ENCODE measurements at places on chromosomes 12 and 14.
A peak's percentile ranks its signal among the peaks of the same experiment; 100 is the strongest.

- no peak for DNase-seq
These were observed 24.1 kb downstream of the DUSP16 start for GRCh38 chr12:12538535-12538934.

DNA sequence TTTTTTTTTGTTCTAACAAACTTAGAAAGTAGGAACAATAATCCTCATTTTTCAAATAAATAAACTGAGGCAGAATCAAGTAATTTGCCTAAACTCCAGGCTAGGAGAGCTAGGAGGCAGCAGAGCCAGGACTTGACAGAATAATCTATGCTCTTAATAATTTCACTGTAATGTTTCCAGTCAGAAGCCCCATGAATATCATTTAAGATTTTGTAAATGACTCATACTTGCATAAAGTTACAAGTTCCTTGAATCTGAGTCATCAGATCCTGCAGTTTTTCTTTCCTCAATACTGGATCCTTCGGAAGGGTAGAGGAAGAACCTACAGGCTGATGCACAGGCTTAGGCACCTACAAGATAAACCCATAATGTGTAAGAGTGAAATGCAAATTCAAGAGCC is 29.0 kb downstream of the CAPRIN2 start:
- peak; percentile 87 for DNase-seq

DNA sequence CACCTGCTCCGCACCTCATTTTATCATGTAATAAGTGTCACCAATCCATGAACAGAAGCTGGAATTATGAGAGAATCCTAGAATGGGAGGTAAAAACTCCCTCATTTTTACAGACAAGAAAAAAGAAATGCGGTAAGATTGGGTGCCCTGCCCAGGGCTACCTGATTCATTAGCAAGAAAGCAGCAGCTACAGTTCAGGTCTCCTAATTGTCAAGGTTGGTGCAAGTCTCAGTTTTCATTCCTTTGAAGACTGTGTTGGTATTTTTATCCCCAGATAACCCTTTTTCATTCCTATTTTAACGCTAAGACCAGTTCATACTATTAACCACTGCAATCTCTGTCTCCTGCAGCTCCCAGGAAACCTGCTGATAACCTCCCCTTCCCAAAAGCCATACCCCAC is 6.9 kb downstream of the DUSP6 start:
- DNase-seq, result no peak

- no peak for DNase-seq
These were observed 16.3 kb upstream of the SINHCAF start for GRCh38 chr12:31342286-31342685.

DNA sequence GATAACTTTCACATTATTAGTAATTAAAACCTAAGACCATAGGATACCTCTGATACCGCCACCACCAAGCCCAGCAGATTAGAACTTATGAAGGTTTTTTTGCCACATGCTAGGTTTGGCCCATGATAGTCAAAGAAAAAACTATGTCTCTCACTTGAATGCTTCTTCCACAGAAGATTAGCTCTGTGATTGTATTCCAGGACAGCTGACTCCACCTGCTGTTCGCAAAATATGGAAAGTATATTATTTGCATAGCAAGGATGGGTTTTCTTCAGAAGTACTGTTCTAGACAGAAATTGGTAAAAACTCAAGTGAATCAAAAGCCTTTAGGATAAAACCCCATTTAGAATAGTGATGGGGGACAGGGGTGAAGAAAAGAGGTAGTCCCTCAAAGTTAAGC is 42.2 kb downstream of the PPFIBP1 start:
- DNase-seq, result no peak

- no peak for DNase-seq
These were observed 55.8 kb downstream of the TPCN1 start for GRCh38 chr12:113276946-113277500.

- no peak for DNase-seq
These were observed 123.5 kb downstream of the NAV3 start for GRCh38 chr12:77954206-77954555.

DNA sequence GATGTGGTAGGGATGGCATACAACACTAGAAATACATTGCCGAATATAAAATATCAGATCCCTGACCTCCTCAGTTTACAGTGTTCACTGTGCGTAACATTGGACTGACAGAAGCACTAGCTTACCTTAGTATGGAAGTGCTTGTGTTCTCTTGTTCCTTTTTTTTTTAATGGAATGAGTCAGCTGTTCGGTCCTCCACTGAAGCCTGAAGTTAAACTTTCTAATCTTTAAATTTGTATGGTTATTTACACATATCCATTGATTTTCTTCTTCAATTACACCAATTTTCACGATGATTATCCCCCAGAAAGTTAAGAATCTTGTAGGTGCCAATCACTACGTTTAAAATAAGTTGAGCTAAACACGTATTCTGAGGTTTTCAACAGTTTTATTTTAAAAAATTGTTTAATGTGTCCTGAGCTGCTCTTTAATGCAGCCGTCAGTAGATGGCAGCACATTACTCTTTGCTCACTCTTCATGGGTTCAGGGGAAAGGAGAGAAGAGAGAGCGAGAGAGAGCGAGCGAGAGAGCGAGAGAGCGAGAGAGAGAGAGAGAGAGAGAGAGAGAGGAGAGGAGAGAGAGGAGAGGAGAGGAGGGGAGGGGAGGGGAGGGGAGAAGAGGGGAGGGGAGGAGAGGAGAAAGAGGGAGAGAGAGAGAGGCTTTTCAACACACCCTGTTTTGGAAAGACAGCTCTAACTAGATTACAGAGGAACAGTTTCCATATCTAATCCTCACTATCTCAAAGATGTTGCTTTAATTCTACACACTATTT is 134.7 kb upstream of the SCAF11 start:
- peak; percentile 85 for DNase-seq

DNA sequence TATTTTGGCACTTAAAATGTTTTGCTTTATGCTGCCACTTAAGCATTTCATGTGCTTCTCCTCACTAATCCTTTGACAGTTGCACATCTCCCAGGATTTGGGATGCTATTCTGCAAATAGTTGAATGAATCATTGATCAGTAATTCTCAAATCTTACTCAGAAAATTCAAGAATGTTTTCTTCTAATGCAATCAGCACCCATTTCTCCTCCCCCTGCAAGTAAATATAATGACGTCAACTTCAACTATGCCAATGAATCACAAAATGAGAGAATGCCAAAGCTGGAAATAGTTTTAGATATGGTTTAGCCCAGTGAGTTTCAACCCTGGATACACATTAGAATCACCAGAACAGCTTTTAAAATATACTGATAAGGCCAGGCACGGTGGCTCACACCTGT is 2.1 kb upstream of the BLOC1S1 start:
- DNase-seq, result peak; percentile 93

- DNase-seq, result no peak
These were observed 3.3 kb downstream of the CD4 start for GRCh38 chr12:6792522-6793201.

DNA sequence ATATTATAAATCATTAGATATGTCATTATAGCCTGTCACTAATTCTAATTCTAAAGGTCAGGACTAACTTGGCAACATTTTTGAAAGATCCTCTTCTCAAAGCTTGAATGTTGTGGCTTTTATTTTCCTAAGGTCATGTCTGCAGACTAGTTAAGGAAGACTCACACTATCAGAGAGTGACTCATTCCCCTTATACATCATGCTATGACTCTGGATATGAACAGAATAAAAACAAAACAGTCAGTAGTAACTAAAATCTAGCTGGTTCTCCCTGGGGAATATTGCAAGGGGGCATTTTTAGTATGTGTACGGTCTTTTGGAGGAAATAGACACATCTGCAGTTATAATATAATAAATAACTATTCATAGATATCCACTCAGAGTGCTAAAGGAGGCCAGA is 170.6 kb downstream of the SLC2A13 start:
- DNase-seq, result peak; percentile 83

DNA sequence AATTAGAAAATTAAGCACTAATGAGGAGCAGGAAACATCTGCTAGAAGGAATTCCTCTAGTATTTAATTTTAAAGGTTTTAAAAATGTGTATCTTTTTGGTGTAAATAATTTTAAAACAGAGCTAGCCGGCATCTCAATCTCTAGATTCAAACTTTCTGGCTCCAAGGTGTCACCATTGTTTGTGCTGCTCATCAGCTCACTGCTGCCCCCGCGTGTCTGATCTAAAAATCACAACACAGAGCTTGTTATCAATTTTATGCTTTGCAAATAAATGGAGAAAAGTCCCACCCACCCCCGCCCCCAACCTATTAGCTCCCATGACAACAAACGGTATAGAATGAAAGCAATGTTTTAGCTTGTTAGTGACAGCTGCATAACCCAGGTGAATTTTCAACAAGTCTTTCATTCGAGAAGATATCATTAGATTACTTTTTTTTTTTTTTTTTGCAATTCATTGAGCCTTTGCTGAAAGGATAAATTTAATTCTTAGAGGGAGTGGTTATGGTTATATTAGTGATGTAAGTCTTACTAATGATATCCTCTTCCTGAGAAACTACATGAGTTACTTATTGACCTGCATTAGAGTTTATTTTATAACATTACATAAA is 11.3 kb upstream of the ABHD12B start:
- DNase-seq, result peak; percentile 79

- peak; percentile 98 for DNase-seq
These were observed 8.5 kb downstream of the WSB2 start for GRCh38 chr12:118052324-118053070.

DNA sequence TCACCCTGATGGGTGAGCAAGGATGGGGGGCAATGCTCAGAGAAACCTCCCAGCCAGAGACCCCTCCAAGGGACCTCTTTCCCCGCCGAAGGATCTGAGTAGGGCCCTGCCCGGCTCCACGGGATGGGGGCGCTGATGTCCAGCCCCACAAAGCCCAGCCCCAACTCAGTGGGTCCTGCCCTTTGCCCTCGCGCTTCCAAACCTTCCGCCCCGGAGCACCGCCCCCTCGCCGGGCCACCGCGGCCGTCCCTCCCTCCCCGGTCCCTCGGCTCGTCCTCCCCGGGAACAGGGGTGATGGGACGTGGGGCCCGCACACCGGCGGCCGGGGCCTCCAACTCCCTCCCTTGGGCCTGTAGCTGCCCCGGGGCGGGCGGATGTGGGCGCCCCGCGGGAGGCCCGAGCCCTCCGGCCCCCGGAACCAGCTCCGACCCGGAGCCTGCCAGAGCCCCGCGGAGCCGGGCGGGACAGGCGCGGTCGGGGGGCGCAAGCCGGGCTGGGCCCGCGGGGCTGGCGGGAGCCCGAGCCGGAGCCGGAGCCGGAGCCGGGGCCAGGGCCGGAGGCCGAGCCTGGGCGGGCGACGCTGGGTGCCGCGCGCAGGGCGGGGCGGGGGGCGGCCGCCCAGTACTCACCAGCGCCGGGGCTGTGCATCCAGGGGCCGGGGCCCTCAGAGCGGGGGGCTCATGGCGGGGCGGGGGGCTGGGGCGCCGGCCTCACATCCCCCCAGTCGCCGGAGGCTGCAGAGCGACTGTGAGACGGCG is 386 bp downstream of the HDAC7 start:
- no peak for DNase-seq

DNA sequence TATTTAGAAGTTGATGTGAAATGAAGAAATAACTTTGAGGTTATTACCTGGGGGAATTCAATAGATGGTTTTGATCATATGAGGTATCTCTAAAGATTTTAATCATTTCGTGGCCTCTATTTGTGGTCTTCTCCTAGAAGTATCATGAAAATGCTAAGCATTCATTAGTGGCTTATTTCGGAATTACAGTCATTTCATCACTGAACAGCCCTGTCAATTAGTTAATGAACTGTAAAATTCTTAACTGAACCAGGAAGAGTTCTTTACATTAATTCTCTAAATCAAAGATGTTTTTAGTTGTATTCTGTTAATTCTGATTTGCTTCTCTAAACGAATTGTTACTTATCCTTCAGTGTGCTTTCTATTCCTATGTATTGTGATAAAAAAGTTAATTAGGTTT is 248.9 kb downstream of the PAX9 start:
- no peak for DNase-seq

DNA sequence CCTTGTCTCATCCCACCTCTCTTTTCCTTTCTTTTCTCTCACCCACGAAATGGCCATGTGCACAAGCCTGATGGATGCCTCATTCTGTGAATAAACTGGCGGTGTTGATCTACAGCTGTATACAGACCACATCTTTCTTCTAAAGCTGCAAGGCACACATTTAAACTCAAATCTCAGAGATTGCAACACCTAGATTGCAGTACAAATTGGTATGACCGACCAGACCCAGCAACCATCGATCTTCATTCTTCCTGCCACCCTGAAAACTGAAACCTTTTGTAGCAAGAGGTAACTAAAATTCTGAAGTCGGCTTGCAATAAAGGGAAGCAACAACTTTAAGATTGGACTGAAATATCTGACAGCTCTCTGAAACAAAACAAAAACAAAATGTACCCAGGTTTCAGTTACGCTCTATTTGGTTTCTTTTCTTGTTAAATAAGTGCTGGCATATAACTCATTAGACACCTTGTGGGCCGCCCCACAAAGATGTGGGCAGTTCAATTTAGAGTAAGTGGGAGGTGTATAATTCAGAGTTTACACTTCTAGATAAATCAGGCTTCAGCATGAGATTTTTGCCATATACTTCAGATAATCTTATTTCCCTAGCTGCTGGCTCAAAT is 390.0 kb upstream of the NOVA1 start:
- DNase-seq, result no peak

DNA sequence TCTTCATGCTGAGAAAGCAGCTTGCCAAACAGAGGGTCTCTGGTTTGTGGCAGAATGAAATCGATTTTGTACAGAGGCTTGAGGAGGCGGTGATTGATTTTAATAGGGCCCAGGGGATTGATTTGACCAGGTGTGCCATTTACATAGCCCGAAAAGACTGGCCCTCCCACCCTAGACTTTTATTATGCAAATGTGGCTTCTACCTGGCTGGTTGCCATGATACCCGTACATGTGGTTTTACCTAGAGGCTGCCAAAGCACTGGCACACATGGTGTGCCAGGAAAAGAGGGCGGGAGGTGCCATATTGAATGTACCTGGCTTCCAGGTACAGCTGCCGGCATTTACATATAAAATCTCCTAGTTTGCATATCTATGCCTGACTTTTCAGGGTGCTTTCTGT is 18.0 kb upstream of the GUCY2C start:
- DNase-seq, result no peak

- DNase-seq, result peak; percentile 50
These were observed 135.5 kb downstream of the PAWR start for GRCh38 chr12:79555028-79555925.

- peak; percentile 95 for DNase-seq
These were observed 281.2 kb downstream of the PAWR start for GRCh38 chr12:79409562-79409961.

DNA sequence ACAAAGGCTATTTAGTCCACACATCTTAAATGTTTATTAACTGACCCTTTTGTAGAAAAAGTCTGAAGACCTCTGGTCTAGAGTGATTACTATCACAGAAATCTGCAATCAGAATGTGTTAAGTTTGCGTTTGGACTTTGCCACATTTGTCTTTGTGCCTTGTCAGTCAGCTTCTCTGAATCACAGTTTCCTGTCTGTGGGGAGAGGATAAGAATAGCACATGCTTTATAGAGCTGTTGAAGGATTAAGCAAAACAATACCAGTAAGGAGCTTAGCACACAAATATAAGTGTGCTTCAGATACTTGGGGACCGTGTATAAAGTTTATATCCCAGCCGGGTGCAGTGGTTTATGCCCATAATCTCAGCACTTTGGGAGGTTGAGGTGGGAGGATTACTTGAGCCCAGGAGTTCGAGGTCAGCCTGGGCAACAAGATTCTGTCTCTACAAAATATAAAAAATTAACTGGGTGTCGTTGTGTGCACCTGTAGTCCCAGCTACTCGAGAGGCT is 63.0 kb upstream of the BTG1 start:
- DNase-seq, result peak; percentile 88

Measured in fibroblast of skin of back (primary cell).